T-cell (primary cell): ENCODE measurements at places on chromosomes 1 and 21.
A peak's percentile ranks its signal among the peaks of the same experiment; 100 is the strongest.

- no peak for DNase-seq
Observed at GRCh38 chr1:36297062-36297461, 9.1 kb upstream of the SH3D21 start.

- no peak for DNase-seq
Observed at GRCh38 chr1:168469690-168470089, 74.1 kb downstream of the XCL2 start.

GRCh38 chr1:241985787-241986186, 13.1 kb downstream of the MAP1LC3C start:
- DNase-seq = no peak

GRCh38 chr1:119968068-119968492, 71.8 kb upstream of the ADAM30 start:
- DNase-seq = peak; percentile 45

- DNase-seq = no peak
Observed at GRCh38 chr1:178434360-178434759, 62.4 kb downstream of the CLEC20A start.

- DNase-seq = no peak
Observed at GRCh38 chr1:205444931-205445645, 10.8 kb downstream of the BLACAT1 start.

DNA sequence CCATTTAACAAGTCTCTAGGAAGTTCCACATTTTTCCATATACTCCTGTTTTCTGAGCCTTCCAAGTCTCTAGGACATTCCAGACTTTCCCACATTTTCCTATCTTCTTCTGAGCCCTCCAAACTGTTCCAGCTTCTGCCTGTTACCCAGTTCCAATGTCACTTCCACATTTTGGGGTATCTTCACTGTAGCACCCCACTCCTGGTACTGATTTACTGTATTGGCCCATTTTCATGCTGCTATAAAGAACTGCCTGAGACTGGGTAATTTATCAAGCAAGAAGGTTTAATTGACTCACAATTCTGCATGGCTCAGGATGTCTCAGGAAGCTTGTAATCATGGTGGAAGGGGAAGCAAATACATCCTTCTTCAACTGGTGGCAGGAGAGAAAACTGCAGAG, 285.0 kb downstream of the LRRIQ3 start:
- DNase-seq = no peak

GRCh38 chr1:237448042-237448441, 406.1 kb downstream of the RYR2 start:
- no peak for DNase-seq

- no peak for DNase-seq
Observed at GRCh38 chr1:155006601-155007101, 4.0 kb downstream of the ZBTB7B start.

DNA sequence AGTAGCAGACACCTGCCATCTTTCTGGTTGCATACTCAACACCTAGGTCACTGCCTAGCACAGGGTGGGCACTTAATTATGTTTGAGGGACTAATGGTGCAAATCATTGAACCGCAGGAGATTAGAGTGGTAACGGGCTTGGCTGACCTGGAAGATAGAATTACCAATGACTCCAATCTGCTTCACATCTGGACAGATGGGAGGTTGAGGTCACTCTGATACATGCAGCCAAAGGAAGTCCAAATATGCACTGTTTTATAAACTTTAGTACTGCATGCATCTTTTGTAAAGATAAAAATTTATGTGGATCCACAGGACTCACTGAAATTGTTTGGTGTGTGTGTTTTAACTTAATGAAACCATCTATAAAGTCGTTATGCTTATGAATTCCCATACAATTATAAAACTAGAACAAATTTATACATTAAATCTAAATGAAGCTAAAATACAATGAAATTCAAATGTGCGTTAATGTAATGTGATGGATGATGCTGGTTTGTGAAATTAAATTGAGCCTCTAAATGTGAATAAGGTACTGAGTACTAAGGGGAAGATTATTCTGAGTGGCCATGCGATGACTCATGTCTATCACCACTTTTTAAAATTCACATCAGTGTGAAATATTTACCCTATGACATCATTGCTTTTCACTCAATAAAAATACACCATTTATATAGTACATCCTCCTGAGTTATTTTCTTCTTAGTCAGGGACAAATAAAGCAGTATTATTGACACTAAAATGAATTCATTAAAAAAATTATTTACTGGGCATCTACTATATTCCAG, 224.7 kb upstream of the FAM78B start:
- DNase-seq = no peak

- no peak for DNase-seq
Observed at GRCh38 chr1:116568662-116569380, 2.0 kb downstream of the CD58 start.
